ENCODE measurements at places on chromosomes 4 and X. TPM values are rescaled to one million over a fixed set of nuclear protein-coding genes. Genes with fewer than 3 reads are reported as not detected.

The TCEAL6 gene
- not detected for total RNA-seq

The OTUD6A gene
- not detected for total RNA-seq

DNA sequence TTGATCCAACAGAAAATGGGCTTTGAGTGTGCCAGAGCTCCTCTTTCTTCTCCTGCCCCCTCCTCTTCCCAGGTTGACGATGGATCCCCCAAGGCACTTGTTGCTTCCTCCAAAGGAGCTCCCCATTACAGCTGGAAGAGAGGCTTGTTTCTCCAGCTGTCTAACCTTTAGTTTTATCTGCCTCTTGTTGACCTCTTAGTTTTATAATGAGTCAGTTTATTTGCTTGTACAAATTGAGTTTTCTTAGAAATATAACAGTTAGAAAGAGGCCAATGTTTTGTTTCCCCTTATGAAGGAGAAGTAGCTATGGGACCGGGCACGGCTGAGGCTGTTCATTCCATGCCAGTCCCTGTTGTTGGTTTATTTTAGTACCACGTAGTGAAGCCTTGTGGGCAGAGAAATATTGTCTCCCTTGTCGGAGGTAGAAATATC, 158.2 kb downstream of the SPRY1 start:
- peaks cover 11% of the 10 kb centered on the region for H3K4me1 ChIP-seq
- H3K4me3 ChIP-seq = no peak overlapping the region
- H3K27me3 ChIP-seq = no peaks in the 10 kb centered on the region
- no peak for DNase-seq

The HSFX3 gene
- total RNA-seq = 0.96 TPM

The SSR4 gene
- 182 TPM for total RNA-seq

GRCh38 chr4:98599617-98600205, 58.7 kb downstream of the TSPAN5 start:
- DNase-seq = no peak
- H3K27me3 ChIP-seq = no peaks in the 10 kb centered on the region
- no peaks in the 10 kb centered on the region for H3K4me1 ChIP-seq
- no peak overlapping the region for H3K4me3 ChIP-seq
- no peaks in the 10 kb centered on the region for H3K36me3 ChIP-seq

GRCh38 chrX:147917700-147918695, 6.3 kb downstream of the FMR1 start:
- no peaks in the 10 kb centered on the region for H3K36me3 ChIP-seq
- no peak overlapping the region for H3K4me3 ChIP-seq
- no peak for DNase-seq
- no peak overlapping the region for H3K27ac ChIP-seq
- H3K4me1 ChIP-seq = no peaks in the 10 kb centered on the region
- no peaks in the 10 kb centered on the region for H3K27me3 ChIP-seq

GRCh38 chr4:29817961-29818360, 902.2 kb upstream of the PCDH7 start:
- H3K4me1 ChIP-seq = no peaks in the 10 kb centered on the region
- DNase-seq = no peak
- no peaks in the 10 kb centered on the region for H3K36me3 ChIP-seq
- no peaks in the 10 kb centered on the region for H3K27me3 ChIP-seq

GRCh38 chrX:23857935-23858334, 49.8 kb downstream of the APOO start:
- no peaks in the 10 kb centered on the region for H3K27me3 ChIP-seq
- H3K27ac ChIP-seq = no peak overlapping the region

GRCh38 chr4:155944516-155944915, 9.2 kb downstream of the CTSO start:
- H3K27ac ChIP-seq = no peak overlapping the region
- no peaks in the 10 kb centered on the region for H3K36me3 ChIP-seq
- H3K4me3 ChIP-seq = no peak overlapping the region
- no peaks in the 10 kb centered on the region for H3K4me1 ChIP-seq
- DNase-seq = no peak

DNA sequence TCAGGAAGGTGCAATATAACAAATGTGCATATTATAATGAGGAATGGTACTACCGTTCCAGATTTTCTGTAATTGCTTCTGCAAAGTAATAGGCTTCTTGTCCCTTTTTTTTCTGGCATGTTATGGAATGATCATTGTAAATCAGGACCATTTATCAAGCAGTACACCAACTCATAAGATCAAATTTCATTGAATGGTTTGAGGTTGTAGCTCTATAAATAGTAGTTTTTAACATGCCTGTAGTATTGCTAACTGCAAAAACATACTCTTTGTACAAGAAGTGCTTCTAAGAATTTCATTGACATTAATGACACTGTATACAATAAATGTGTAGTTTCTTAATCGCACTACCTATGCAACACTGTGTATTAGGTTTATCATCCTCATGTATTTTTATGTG, 12.6 kb downstream of the IBSP start:
- no peak overlapping the region for H3K27ac ChIP-seq
- no peaks in the 10 kb centered on the region for H3K36me3 ChIP-seq
- no peak overlapping the region for H3K4me3 ChIP-seq
- DNase-seq = no peak
- H3K27me3 ChIP-seq = no peaks in the 10 kb centered on the region

DNA sequence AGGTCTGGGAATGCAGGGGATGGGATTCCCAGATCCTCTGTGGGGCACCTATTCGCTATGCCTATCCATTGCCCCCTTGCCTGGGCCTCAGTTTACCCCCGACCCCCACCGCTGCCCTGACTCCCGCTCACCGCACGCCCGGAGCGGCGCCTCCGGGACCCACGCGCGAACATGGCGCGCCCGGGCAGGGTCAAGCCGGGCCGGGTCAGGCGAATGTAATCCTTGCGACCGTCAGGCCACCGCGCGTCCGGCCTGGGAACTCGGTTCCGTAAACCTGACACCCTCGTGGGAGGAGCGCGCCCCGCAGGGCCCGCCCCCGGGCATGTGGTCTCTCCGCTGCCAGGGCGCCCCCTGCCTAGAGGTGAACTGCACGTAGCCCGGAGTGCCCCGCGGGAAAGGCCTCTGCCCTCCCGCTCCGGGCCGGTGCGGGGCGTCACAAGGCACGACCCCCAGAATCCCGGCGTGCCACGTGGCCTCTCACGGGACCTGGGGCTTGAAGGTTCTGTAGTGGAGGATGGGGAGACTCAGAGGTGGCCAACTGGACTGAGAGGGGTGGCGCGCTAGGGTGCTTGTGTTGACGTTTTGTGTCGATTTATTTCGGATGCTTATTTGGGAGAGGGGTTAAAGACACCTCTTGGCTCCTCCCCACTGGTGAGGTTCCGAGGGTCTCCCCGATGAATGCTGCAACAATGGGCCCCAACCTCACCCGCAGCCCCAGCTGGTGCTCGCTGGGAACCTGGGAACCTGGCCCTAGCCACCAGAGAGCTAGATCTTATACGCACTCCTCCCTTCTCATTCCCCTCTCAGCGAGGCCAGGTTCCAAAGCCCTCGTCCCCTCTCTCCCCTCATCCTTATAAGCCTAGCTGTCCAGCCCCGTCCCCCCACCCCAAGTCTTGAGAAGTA, at the start of gene PRICKLE3:
PRICKLE3 (minus strand) TSS at position 249 of the 903 bp plus-strand sequence; CDS start at position 173, 76 bp downstream.
- peaks cover 37% of the 10 kb centered on the region for H3K4me1 ChIP-seq
- H3K36me3 ChIP-seq = peaks cover 3% of the 10 kb centered on the region
- H3K27me3 ChIP-seq = no peaks in the 10 kb centered on the region
- DNase-seq = no peak

DNA sequence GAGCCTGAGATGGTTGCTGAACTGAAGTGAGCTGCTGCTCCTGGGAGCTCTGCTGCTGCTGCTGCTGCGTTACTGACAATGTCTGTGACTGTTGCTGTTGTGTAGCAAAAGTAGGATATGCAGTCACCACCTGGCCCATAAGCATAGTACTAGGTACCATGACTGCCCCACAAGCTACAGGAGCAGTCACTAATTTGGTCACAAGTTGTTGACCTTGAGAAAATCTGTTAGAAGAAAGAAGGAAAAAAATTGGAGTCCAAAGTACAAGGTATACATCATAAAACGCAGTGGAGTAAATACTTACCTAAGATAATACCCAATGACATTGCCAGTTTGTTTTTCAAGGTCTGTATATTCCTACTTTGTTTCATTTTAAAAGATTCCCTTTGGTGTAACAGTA, 42.6 kb downstream of the TMEM165 start:
- no peak for DNase-seq
- H3K36me3 ChIP-seq = peaks cover 43% of the 10 kb centered on the region
- no peak overlapping the region for H3K27ac ChIP-seq
- 0 out of 2 replicates have a peak, but pooled peaks cover 4% of the 10 kb centered on the region for H3K4me1 ChIP-seq

DNA sequence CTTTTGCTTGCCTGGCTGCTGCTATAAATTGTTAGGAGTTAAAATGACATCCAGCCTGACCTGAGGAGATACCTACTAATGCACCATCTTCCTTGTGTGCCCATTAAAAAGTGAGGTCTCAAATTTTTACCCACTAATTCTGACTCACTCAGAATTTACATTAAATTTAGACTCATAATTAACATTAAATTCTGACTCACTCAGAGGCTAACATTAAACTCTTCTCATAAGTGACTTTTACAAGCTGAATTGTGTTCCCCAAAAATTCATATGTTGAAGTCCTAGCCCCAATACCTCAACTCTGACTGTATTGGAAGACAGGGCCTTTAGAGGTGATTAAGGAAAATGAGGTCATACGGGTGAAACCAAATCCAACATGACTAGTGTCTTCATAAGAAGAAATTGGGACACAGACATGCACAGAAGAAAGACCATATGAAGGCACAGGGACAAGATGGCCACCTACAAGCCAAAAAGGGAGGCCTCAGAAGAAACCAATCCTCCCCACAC, 11.8 kb downstream of the CASP6 start:
- H3K4me1 ChIP-seq = no peaks in the 10 kb centered on the region
- no peak overlapping the region for H3K27ac ChIP-seq
- DNase-seq = no peak
- H3K4me3 ChIP-seq = no peak overlapping the region
- H3K27me3 ChIP-seq = no peaks in the 10 kb centered on the region

The ANKRD17 gene
- 62.1 TPM for total RNA-seq

- H3K27me3 ChIP-seq = no peaks in the 10 kb centered on the region
- no peak overlapping the region for H3K4me3 ChIP-seq
- peaks cover 16% of the 10 kb centered on the region for H3K4me1 ChIP-seq
- no peak overlapping the region for H3K27ac ChIP-seq
- no peaks in the 10 kb centered on the region for H3K36me3 ChIP-seq
Measured at GRCh38 chr4:151485541-151486131, 76.7 kb downstream of the FHIP1A start.

DNA sequence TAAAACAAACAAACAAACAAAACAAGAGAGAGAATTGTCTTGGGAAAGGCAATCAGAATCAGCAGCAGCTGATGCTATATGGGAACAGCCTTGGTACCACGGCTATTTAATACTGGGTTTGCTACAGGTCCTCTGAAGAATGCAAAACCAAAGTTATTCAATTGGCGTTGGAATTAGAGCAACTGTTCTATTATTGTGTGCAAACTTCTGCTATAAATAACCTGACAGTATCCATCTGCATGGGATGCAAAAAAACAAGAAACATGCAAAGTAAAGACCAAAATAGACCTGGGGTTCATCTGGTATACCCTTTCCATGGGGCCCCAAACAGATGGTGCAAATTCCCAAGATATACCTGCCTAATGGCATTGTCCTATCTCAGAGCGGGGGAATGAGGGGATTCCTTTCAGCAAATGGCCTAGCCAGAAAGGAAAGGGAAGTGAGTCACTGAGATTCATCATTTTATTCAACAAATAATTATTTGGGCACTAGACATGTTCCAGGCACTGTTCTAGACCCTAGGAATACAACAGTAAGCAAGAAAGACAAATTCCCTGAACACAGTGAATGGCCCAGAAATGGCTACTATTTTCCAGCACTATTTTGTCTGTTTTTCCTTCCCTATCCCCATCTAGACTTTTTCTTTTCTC, 268.9 kb downstream of the FBXW7 start:
- no peaks in the 10 kb centered on the region for H3K27me3 ChIP-seq
- H3K27ac ChIP-seq = no peak overlapping the region
- H3K36me3 ChIP-seq = no peaks in the 10 kb centered on the region

- DNase-seq = no peak
- H3K27me3 ChIP-seq = no peaks in the 10 kb centered on the region
- no peak overlapping the region for H3K4me3 ChIP-seq
- H3K27ac ChIP-seq = no peak overlapping the region
- H3K4me1 ChIP-seq = no peaks in the 10 kb centered on the region
Measured at GRCh38 chr4:124278477-124278876, 434.1 kb downstream of the ANKRD50 start.

Measured in HCT116 (cell line).